Hematopoietic multipotent progenitor cell treated with erythropoietin and hydrocortisone succinate and interleukin-3 and kit ligand, for 8 days (in vitro differentiated cells): ENCODE measurements at places on chromosomes 6 and 20.

DNA sequence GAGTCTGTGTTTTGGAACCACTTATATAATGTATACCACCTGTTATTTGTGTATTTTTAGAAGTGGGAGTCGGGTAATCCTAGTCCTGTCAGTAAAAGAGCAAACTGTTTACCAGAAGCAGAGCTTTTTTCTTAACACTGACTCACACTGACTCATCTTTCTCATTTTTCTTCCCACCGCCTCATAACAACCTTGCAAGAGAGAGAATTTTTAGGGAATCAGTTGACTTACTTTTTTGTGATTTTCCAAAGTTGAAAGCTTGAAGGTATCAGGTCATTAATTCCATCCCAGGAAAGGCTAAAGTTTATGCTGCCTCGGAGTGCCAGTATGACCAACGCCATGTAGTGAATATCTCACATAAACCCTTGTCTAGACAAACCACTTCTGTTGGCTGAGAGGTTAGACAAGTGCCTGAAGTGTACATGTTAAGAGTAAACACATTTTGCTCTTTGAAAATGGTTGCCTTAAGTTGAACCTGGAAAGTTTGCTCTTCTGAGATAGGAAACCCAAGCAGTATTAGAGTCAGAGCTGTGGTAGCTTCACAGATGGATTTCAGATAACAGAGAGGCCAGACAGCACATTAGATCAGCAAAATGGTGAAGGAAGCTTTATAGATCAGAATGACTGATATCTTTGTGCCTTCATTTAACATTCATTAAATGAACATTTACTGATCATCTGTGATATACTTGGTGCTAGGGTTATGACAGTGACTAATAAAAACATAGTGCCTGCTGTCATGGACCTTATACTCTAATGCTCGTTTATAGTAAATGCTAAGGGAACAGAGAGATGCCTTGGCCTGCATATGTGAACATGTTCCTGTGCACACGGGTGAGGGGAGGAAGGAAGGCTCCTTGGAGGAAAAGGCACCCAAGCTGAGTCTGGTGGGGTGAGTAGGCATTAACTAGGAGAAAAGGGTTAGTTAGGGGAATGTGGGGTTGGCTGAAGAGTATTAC lies 29.1 kb upstream of the PKIG start:
- peak; percentile 69 for DNase-seq

DNA sequence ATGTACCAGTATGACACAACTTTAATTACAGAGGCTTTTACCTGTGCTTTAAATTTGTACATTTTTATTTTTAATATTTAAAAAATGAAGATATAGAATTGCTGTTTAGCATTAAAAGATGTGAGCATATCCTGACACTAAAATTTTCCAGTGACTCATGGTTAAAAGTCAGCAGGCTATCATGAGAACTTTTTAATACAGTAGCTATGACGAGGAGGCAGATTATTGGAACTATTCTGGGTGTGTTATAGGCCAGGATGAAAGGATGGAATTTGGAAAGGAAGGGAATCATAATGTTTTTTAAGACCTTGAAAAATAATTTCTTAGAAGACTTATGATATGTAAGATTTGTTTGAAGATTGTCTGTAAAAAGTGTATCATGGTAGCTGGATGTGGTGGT lies 91.0 kb downstream of the GFRA4 start:
- no peak for DNase-seq

- no peak for DNase-seq
Observed at GRCh38 chr6:22545051-22545450, 24.3 kb upstream of the HDGFL1 start.

GRCh38 chr6:157312757-157313156 lies 10.6 kb downstream of the TMEM242 start:
- no peak for DNase-seq

- DNase-seq, result no peak
Observed at GRCh38 chr6:158789115-158789917, 29.9 kb downstream of the EZR start.

GRCh38 chr20:47141350-47141921 lies 215.1 kb downstream of the ZMYND8 start:
- no peak for DNase-seq

DNA sequence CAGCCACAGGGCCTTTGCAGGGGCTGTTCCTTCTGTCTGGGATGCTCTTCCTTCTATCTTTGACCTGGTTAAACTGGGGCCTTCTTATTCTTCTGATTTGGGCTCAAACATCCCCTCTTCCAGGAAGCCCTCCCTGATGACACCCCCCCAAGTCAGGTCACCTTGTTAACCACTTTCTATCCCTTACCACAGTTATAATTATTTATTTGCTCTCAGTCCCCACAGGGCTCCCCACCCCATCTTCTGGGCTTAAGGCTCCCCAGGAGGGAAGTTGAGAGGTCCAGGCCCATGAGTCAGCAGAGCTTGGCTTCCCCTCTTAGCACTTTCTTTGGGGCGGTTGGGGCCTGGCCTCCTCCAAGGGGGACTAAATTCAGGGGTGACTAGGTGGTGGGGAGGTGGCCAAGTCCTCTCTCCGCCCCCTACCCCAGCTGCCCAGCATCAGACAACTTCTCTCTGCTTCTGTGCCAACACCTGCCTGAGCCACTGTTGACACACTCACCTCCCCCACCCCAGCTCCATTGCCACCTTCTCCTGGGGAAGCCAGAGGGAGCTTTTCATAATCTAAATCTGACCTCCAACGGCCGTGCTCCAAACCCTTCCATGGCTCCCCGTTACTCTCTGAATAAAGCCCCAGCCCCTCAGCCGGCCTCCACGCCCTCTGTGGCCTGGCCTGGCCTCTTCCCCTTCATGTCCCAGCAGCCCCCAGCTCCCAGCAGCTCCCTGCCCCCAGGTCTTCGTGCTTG lies 70.0 kb downstream of the CEBPB start:
- no peak for DNase-seq

DNA sequence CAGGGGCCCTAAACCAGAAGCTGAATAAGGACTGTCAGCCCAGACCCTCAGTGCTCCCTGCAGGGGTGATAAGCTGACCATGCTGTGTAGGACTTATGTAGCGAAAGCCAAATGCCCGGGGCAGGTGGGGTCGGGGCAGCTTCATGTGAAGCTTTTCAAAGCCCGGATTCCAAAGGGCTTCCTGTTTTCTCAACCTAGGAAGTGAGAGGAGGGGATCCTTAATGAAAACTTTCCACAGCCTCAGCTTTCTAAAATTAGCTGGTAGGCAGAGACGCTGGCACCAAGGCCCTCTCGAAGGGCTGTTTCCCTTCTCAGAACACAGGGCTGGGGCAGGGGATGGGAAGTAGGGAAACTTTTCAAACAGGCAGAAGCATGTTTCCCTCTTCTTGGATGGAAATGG lies 148.9 kb downstream of the NFATC2 start:
- no peak for DNase-seq

DNA sequence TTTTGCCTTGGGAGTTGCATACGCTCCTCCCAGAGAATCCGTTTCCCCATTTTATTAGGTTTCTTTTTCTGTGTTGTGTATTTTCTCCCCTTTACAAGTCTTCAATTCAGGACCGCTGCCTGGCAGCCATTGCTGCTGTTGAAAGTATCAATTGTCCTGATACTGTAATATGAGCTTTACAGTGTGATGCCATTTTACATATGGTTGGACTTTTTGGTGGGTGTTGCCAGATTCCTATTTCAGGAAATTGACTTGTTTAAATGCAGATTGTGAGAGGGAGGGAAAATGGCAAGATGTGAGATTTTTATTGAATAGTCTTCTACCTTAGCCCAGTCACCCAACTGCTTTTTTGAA lies 1.2 kb downstream of the PANK2 start:
- DNase-seq, result peak; percentile 42

DNA sequence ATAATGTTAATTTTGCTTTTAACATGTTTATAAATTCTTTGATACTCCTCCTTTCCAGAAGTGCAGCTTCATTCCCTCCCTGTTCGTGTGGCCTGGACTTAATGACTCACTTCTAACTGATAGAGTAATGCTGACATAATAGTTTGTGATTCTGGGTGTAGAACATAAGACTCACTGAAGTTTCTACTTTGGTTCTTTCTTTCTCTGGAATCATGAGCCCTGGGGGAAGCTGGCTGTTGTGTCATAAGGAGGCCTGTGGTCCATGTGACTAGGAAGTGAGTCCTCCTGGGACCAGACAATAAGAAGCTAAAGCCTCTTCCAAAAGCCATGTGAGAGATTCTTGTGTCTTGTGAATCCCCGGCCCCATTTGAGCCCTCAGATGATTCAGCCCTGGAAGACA lies 30.5 kb upstream of the HLA-G start:
- no peak for DNase-seq

DNA sequence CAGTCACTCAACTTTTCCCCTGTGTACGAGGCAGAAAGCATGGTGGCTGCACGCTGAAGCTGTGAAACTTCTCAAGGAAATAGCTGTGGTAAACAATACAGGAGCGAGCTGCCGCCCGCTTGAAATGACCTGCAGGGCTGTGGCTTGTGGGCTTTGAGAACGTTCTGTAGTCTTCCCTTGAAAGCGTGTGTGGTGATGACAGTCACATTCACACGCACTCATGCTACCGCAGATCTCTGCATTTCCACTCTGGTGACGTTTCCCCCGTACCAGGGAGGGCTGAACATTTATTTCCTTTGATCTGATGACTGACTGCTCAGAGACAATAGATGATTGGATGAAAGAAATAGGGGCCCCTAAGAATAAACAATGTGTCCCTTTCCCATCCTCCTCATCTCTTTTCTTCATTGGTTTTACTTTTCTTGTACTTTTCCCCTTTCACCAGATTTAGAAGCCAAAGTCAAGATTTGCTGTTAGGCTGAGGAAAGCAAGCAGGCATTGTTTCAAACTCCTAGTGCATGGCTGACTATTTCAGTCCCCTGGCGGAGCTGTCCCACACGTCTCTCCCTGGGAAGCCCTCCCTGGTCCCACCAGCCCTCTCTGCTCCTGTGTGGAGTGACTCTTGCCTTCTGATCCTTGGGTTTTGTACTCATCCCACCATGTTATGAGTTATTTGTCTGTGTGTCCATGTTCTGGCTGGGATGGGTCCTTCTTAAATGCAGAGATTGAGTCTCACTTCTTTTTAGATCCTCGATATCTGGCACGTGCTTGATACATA lies 3.9 kb downstream of the SYTL3 start:
- DNase-seq, result no peak

- no peak for DNase-seq
Observed at GRCh38 chr20:47305667-47306066, 50.8 kb downstream of the ZMYND8 start.

DNA sequence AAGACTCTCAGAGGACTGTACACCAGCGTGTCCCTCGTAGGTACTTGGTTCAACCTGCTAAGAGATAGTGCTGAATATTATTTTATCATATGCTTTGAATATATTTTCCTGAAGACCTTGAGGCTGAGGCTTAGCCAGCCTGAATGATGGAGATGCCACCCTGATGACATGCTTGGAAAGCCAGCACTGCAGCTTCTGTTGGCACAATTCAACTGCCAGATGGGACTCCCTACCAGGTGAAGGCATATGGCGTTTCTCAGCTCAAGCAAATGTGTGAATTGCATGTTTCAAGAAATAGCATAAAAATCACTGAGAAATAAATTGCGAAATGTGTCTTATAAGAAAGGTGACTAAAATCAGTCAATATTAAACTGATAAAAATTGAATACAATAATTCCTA lies 228.1 kb upstream of the CST7 start:
- no peak for DNase-seq

GRCh38 chr6:89985751-89986493 lies 91.7 kb downstream of the GJA10 start:
- DNase-seq, result no peak

DNA sequence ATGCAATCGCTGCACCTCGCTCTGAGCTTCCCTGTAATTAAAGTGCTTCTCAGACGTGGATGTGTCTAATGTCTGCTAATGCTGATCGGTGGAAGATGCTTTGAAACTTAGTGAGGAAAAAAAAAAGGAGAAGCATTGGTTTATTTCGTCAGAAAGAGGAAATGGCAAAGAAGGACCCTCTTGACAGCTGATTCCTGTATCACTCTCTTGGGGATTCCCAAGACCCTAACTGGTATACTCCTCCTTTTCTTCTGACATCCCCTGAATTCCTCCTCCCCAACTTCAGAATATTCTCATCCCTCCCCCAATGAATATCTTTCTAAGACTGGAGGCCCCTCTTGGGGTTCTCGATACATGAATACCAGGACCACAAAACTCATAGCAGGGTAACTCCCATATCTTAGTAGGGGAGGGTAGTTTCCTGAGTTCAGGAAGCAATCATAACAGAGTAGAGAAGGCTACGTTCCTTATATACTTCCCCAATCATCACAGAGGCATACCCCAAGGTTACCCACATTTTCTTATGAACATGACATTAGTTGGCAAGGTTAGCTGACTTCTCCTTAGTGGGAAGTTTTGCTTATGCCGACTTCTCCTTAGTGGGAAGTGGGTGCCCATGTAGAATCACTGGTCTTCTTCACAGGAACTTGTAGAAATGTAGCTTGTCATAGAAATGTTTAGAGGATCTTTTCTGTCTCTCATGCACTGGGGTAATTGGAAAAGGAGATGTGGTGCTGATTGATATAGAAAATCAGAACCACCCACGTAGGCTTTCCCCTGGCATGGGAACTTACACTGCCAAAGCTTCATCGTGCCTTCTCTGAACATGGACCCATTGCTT lies 63.8 kb upstream of the ATXN1 start:
- no peak for DNase-seq

GRCh38 chr6:161271343-161272030 lies 2.4 kb downstream of the AGPAT4 start:
- DNase-seq, result no peak

DNA sequence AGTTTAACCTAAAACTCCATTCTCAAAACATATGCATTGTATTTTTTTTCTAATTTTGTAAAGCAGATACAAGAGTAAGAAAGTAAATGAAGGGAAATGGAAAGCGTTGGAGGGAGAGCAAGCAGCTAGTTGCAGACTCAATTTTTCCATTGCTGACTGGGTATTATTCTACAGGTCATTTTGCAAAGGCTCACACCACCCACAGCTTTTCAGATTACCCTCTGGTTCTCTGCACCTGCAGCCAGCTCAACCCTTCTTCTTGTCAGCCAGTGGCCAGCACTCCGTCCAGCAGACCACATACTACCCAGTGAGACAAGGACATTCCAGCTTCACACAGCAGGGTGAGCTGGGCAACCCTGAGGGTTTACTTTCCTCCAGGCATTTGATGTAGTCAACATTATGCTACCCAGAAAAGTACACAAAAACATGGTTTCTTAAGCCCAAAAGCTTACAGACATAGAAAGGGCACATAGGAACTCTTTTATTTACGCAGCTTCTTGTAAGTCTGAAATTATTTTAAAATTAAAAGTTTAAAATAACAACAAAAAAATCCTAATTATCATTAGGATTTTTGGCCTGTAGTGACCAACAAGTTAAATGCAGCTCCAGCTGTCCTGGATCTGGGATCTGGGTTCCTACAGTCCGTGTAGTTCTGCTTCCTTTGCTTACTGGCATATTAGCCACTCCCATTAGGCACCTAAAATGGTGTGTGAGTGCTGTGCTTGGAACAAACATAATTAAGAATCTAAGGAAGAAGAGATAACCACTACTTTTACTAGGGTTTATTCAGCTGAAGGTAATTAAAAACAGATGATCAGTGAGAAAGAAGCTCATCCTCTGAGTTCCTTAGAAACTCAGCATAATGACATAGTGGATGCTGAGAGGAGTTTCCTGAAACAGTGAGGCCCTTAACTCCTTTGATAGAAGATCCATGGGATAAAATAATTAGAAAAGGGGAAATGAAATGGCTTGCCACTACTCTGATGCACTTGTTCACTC lies 185.3 kb downstream of the PKHD1 start:
- no peak for DNase-seq

GRCh38 chr6:70175770-70176169 lies 127.1 kb downstream of the COL9A1 start:
- DNase-seq, result no peak

- DNase-seq, result no peak
Observed at GRCh38 chr20:44540834-44541233, 19.0 kb upstream of the SERINC3 start.

GRCh38 chr6:40877362-40877761 lies 161.7 kb downstream of the UNC5CL start:
- no peak for DNase-seq

GRCh38 chr6:3222506-3223038 lies 4.9 kb downstream of the TUBB2B start:
- no peak for DNase-seq
